Glutamatergic neuron (in vitro differentiated cells): ENCODE measurements at places on chromosomes 7 and 10. TPM values are rescaled to one million over a fixed set of nuclear protein-coding genes. Genes with fewer than 3 reads are reported as not detected.

DNA sequence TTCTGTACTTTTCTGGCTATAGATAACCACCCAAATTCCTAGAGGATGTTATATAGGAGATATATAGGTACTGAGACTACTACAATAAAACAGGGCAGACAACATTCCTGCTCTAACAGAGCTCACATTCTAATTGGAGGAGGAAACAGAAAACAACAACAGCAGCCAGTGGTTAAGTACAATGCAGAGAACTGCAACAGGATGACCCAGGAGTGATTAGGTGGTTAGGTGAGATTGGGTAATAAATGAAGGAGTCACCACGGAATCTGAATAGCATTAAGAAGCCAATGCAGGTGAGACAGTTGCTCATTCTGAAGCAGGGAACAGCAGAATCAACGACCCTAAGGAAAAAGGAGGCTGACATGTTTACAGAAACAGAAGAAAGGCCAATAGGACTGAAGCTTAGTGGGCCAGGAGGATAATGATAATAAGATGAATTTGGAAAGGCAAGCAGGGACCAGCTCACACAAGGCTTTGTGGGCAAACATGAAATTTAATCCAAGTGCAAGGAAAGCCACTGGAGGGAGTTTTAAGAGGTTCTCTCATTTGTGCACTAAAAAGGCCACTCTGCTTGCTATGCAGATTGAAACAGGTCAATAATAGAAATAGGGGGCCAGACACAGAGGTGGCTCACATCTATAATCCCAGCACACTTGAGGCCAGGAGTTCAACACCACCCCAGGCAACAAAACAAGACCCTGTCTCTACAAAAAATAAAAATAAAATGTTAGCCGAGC is 16.9 kb upstream of the REEP3 start:
- no peak for DNase-seq
- H3K4me3 ChIP-seq, result peak overlapping the region; percentile 23
- peaks cover 2% of the 10 kb centered on the region for H3K27me3 ChIP-seq
- H3K27ac ChIP-seq, result peak overlapping the region; percentile 36
- no peaks in the 10 kb centered on the region for H3K36me3 ChIP-seq

IFIT2 gene
- not detected for total RNA-seq

DNA sequence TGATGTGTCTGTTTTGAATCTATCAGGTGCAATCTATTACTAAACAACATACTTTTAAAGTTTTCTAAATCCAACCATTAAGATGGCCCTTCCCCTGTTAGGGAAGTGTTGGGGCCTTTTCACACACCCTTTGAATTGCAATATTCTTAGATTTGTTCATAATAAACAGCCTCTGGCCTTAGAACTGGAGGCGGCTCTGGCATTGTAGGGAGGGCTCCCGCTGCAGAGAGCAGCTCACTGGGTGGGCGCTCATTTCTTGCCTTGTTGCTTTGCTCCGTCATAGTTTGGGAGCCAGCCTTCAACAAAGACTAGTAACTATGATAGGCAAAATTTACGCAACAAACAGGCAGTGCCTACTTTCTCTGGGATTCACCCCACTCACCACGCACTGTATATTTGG is 4.2 kb upstream of the HOXA10 start:
- H3K4me1 ChIP-seq, result no peaks in the 10 kb centered on the region
- H3K36me3 ChIP-seq, result no peaks in the 10 kb centered on the region
- H3K4me3 ChIP-seq, result no peak overlapping the region

- no peak overlapping the region for H3K27ac ChIP-seq
- H3K4me1 ChIP-seq, result peaks cover 2% of the 10 kb centered on the region
- no peak overlapping the region for H3K4me3 ChIP-seq
- no peaks in the 10 kb centered on the region for H3K27me3 ChIP-seq
These were observed 109.6 kb upstream of the MTPN start for GRCh38 chr7:136086712-136087111.

DNA sequence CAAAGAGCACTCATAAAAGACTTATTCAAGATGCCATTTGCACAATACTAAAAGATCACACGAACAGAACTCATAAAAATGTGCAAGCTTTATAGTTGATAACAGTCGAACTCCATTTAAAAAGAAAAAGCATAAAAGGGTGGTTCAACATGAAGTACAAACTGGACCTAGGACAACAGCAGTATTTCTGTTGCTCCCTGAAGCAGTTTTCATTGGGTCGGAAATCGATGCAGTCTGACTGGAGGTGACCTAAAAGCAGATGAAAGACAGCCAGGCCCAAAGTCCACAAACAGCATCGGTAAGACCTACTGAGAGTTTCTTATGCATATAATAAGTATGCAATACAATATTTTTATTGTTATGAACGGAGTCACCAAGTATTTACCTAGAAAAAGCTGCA is 23.9 kb downstream of the FAM171A1 start:
- peak overlapping the region; percentile 15 for H3K27ac ChIP-seq
- peak overlapping the region; percentile 17 for H3K4me3 ChIP-seq
- no peak for DNase-seq
- peaks cover 72% of the 10 kb centered on the region for H3K4me1 ChIP-seq

DNA sequence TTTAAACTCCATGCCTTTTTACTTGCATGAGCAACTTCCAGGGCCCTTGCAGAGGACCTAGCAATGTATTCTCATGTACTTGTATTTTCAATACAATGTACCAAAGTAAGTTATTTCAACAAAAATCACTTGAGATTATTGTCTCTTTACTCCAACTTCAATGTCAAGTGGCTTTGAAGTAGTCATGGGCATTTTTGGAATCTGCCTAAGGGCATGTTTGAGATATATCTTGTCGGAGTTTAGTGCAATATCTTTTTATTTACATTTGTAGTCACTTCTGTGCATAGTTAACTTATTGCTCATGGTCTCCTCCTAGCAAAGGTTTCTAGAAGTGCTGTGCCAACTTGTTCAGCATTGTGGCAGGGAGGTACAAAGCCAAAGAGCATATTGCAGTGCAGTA is 508.7 kb upstream of the SEMA3D start:
- H3K27me3 ChIP-seq, result no peaks in the 10 kb centered on the region
- H3K36me3 ChIP-seq, result no peaks in the 10 kb centered on the region
- H3K27ac ChIP-seq, result no peak overlapping the region
- no peak overlapping the region for H3K4me3 ChIP-seq
- no peaks in the 10 kb centered on the region for H3K4me1 ChIP-seq
- DNase-seq, result no peak

MYH16 gene
- not detected for total RNA-seq

IRF5 gene
- not detected for total RNA-seq

DNA sequence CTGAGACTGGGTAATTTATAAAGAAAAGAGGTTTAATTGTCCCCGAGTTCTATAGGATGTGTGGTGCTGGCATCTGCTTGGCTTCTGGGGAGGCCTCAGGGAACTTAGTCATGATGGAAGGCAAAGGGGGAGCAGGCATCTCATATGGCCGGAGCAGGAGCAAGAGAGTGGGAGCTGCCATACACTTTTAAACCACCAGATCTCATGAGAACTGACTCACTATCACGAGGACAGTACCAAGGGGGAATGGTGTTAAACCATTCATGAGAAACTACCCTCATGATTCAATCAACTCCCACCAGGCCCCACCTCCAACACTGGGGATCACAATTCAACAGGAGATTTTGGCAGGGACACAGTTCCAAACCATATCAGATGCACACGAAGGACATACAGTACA is 199.9 kb upstream of the DPP6 start:
- DNase-seq, result no peak
- H3K27me3 ChIP-seq, result peaks cover 2% of the 10 kb centered on the region
- no peaks in the 10 kb centered on the region for H3K4me1 ChIP-seq

PWWP2B gene
- total RNA-seq, result 49.4 TPM

KIAA1217 gene
- total RNA-seq, result 4.4 TPM

GRCh38 chr10:108410236-108410635 is 1245.7 kb upstream of the SORCS1 start:
- H3K27me3 ChIP-seq, result no peaks in the 10 kb centered on the region
- no peak overlapping the region for H3K27ac ChIP-seq
- H3K36me3 ChIP-seq, result no peaks in the 10 kb centered on the region
- no peaks in the 10 kb centered on the region for H3K4me1 ChIP-seq
- H3K4me3 ChIP-seq, result no peak overlapping the region

- no peaks in the 10 kb centered on the region for H3K4me1 ChIP-seq
- peaks cover 7% of the 10 kb centered on the region for H3K36me3 ChIP-seq
These were observed 109.2 kb downstream of the ZNF248 start for GRCh38 chr10:37748170-37748569.

OPN4 gene
- not detected for total RNA-seq

TMEM213 gene
- total RNA-seq, result not detected

DNA sequence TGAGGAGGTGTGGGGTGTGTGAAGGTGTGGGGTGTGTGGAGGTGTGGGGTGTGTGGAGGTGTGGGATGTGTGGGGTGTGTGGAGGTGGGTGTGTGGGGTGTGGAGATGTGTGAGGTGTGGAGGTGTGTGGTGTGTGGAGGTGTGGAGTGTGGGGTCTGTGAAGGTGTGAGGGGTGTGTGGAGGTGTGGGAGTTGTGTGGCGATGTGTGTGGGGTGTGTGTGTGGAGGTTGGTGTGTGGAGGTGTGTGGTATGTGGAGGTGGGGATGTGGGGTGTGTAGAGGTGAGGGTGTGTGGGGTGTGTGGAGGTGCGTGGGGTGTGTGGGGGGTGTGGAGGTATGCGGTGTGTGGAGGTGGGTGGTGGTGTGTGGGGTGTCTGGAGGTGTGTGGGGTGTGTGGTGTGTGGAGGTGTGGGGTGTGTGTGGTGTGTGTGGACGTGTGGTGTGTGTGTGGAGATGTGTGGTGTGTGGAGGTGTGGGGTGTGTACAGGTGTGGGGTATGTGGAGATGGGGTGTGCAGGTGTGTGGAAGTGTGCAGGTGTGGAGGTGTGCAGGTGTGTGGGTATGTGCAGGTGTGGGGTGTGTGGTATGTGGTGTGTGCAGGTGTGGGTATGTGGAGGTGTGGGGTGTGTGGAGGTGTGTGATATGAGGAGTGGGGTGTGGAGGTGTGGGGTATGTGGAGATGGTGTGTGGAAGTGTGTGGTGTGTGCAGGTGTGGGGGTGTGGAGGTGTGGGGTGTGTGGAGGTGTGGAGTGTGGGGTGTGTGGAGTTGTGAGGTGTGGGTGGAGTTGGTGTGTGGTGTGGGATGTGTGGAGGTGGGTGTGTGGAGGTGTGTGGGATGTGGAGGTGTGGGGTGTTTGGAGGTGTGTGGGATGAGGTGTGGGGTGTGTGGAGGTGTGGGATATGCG is 34.5 kb downstream of the SPDYE17 start:
- no peaks in the 10 kb centered on the region for H3K4me1 ChIP-seq
- no peak overlapping the region for H3K27ac ChIP-seq
- H3K27me3 ChIP-seq, result no peaks in the 10 kb centered on the region
- no peak overlapping the region for H3K4me3 ChIP-seq
- H3K36me3 ChIP-seq, result no peaks in the 10 kb centered on the region
